Stimulated activated CD4-positive, alpha-beta T cell treated with anti-CD3 and anti-CD28 coated beads, Interleukin-1b, Interleukin-23, amount 100 ng/mL, for 1 hour (primary cell): ENCODE measurements at places on chromosomes 11 and 22.

- no peak for DNase-seq
Measured at GRCh38 chr11:28447226-28447625, 339.0 kb downstream of the METTL15 start.

DNA sequence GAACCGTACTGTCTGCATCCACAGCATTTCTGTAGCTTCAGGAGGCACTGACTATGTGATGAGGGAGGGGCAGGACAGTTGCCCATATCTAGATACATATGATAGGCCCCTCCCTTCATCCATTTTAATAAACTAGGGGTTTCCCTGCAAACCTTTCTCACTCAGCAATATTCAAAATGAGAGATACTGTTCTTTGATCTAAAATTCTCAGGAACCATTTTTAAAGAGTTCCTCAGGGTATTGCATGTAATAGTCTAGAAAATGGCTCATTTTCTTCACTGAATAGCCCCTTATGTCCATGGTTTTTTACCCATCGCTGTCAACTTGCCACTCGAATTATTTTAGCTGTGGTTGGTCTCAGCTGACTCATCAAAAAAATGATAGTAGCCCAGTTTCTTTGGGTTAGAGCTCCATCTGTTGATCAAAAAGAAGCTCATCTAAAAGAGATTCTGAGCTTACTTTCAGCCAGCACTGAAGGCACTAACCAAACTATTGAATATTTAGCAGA, 37.0 kb upstream of the DNAJB7 start:
- DNase-seq, result no peak

- DNase-seq, result no peak
Measured at GRCh38 chr11:46675288-46675851, 25.0 kb downstream of the ARHGAP1 start.

DNA sequence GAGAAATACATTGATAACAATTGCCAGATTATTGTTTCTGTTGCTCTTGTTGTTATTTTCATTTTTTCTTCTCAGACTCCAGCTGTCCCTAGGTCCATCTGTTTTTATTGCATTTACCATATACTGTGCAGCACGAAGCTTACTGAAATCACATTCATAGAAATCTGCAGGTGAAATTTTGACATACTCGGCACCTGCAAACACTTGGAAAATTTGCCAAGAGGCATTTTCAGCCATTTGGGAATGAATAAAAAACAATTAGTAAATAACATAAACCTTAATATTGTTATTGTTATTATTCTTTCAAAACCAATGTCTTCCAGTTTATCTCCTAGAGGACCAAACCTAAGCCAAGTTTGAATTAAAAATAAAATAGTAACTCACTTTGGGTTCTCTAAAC, 2357.2 kb downstream of the LRRC4C start:
- no peak for DNase-seq

DNA sequence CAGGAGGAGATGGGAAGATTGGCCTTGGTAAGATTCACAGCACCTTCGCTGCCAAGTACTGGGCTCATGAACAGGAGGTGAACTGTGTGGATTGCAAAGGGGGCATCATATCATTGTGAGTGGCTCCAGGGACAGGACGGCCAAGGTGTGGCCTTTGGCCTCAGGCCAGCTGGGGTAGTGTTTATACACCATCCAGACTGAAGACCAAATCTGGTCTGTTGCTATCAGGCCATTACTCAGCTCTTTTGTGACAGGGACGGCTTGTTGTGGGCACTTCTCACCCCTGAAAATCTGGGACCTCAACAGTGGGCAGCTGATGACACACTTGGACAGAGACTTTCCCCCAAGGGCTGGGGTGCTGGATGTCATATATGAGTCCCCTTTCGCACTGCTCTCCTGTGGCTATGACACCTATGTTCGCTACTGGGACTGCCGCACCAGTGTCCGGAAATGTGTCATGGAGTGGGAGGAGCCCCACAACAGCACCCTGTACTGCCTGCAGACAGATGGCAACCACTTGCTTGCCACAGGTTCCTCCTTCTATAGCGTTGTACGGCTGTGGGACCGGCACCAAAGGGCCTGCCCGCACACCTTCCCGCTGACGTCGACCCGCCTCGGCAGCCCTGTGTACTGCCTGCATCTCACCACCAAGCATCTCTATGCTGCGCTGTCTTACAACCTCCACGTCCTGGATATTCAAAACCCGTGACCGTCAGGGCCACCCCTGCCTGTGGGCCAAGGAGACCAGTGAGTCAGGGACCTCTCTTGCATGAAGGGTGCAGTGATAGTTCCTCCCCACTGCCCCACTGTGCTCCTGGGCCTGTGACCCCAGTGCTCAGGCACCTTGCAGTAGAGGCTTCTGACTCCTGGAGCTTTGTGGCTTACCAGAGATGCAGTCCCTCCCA, 83.6 kb downstream of the BCR start:
- no peak for DNase-seq

GRCh38 chr11:64474680-64475079, 115.7 kb downstream of the RPS6KA4 start:
- DNase-seq, result no peak
